Umbilical cord (tissue), 2 donors: ENCODE measurements at places on chromosomes 6 and 20. TPM values are rescaled to one million over a fixed set of nuclear protein-coding genes. Genes with fewer than 3 reads are reported as not detected.

Gene ARMH2
- not detected for total RNA-seq

DNA sequence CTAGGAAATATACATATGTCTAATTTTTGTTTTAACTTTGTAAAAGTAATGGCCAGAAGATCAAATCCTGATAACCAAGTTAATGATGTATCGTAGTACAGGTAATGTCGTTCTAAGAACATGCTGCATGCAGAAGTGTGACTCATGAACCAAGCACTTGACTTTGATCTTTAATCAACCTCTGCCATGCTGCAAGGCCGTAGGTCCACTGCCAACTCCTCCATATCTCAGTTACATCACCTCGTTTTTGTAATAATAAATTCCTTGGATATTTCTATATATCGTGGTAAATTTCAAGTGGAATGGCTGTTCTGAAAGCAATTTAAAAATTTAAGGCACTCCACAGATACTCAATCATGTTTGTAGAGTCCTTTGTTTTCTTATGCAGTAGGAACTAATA, 771.7 kb downstream of the EPHA7 start:
- DNase-seq: no peak

Gene IPCEF1
- 4.1 TPM for total RNA-seq

- no peak for DNase-seq
These were observed 396.5 kb upstream of the CNR1 start for GRCh38 chr6:88562353-88563276.

DNA sequence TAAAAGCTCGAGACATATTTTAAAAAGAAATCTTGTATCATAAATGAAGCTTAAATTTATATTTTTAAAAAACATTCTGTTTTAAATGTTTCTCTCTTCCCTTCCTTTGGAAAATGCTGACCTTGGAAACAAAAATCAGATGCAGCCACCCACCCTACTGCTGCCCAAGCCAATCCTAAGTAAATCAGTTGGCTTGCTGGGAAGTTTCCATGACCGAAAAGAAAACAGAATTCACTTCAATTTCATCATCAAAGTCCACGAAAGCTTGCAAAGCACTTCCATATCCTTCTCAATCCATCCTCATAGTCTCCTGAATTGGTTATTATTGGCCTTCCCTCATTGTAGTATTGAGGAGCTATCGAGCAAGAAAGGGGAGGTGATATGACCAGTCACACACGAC, 80.1 kb downstream of the PLCG1 start:
- DNase-seq: no peak

Gene ENPP5
- 2.4 TPM for total RNA-seq

- no peak for DNase-seq
These were observed 59.0 kb downstream of the ANKRD60 start for GRCh38 chr20:58169450-58169849.

- no peak for DNase-seq
These were observed 23.6 kb downstream of the GSTA2 start for GRCh38 chr6:52739627-52740026.

DNA sequence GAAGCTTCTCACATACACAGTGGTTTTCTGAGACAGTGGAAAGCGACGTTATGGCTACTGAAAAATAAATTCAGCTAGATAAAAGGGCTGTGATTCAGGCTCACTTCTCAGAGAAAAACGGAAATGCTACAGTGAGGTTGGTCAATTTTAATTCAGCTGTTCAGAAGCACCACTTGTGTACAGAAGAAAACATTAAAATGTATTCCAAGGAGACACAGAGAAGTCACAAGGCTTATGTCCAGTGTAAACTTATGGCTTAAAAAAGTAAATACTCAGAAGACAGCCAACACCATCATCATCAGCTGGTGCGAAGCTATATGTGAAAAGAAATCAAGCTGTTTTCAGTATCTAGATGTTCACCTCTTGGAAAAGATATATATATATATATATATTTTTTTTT, 68.6 kb downstream of the ABHD12 start:
- DNase-seq: no peak

Gene MAFB
- 14.2 TPM for total RNA-seq

GRCh38 chr6:119079283-119079809, 882 bp upstream of the FAM184A start:
- no peak for DNase-seq

DNA sequence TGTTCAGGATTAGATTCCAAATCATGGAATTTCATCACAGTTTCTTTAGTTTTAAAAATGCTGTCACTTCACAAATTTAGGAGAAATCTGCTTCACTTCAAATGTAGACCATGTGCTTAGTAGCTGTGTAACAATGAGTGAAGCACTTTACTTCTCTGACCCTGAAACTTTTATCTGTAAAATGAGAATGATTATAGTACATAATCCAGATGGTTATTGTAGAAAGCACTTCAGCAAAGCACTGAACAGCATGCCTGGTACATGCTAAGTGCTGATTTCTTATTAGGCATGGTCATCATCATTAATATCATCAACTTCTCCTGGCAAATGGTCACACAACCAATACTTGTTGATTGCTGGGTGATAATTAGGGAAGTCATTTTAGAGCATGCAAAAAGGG, 705.0 kb downstream of the EPHA7 start:
- no peak for DNase-seq

DNA sequence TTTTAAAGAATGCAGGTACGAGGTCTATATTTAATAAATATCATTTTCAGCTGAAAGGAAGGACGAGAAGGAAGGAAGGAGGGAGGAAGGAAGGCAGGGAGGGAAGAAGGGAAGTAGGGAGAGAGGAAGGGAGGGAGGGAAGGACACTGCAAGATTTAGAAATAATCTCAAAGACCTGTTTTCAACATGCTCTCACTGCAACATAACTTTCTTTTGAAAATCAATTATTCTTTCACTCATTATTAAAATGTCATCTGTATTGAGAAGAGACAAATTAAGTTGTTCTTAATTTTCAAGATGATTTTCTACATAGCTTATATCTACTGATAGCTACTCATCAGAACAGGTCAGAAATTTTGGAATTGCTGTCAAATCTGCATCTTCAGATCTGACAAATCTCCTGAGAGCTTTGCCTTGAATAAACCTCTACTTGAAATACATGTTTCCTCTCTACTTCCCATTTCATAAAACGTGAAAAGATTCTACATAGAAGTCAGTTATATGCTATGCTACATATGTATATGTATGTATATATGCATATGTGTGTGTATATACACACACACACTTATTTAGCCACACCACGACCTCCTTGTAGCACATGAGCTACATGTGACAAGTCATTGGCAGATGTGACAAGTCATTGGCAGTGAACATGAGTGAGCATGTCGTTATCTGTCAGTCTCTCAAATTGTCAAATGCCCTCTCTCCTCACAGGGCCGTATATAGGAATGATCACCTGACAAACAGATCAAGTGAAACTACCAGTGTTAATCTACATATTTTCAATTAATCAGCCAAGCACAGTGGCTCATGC, 241.6 kb downstream of the LY86 start:
- no peak for DNase-seq

Gene NEDD9
- total RNA-seq: 87.2 TPM

GRCh38 chr6:162922563-162923166, 194.9 kb downstream of the PACRG start:
- DNase-seq: no peak

Gene HLA-DMB
- 10.1 TPM for total RNA-seq

DNA sequence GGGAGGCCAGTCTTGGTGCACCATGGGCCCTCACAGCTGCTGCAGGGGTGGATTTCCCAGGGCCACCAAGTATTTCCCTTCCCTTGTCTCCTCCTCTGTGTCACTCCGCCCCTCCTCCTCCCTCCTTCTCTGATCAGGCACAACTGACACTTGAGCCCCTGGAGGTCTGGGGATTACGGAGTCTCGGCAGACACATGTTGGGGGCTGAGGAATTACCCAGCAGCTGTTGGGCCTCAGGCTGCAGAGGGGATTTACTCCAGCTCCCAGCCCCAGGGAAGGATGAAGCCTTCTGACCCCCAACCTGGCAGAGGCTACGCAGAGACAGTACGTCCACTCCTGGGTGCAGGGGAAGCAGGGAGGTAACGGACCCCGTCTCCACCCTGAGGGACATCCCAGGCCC, 420.5 kb upstream of the SULF2 start:
- DNase-seq: peak; percentile 22

Gene CD40
- total RNA-seq: 5.8 TPM
